NCI-H460 (cell line): ENCODE measurements at places on chromosomes 1 and 21. TPM values are rescaled to one million over a fixed set of nuclear protein-coding genes. Genes with fewer than 3 reads are reported as not detected.

DNA sequence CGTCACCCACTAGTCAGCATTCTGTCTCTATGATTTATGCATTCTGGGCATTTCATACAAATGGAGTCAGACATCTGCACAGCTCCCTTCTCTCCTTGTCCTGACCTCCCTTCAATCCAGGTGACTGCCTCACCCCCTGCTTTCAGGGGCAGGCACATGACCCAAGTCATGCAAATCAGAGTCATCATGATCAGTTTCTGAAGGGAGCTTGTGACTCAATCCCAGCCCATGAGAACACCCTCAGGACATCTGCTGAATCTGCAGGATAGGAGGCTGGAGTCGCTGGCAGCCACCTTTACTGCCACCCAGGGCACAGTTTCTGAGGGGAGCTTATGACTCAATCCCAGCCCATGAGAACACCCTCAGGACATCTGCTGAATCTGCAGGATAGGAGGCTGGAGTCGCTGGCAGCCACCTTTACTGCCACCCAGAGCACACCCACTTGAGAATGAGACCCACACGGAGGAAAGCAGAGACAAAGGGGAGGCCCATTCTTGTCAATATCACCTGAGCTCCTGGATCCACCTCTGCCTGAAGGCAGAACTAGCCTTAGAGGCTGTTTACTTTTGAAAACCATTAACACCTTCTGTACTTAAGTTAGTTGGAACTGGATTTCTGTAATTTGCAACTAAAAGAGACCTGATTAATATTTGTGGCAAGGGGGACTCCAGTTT is 62.3 kb upstream of the SLC25A33 start:
- no peak for DNase-seq

- DNase-seq, result no peak
These were observed 41.8 kb upstream of the C1orf198 start for GRCh38 chr1:230909974-230910754.

DNA sequence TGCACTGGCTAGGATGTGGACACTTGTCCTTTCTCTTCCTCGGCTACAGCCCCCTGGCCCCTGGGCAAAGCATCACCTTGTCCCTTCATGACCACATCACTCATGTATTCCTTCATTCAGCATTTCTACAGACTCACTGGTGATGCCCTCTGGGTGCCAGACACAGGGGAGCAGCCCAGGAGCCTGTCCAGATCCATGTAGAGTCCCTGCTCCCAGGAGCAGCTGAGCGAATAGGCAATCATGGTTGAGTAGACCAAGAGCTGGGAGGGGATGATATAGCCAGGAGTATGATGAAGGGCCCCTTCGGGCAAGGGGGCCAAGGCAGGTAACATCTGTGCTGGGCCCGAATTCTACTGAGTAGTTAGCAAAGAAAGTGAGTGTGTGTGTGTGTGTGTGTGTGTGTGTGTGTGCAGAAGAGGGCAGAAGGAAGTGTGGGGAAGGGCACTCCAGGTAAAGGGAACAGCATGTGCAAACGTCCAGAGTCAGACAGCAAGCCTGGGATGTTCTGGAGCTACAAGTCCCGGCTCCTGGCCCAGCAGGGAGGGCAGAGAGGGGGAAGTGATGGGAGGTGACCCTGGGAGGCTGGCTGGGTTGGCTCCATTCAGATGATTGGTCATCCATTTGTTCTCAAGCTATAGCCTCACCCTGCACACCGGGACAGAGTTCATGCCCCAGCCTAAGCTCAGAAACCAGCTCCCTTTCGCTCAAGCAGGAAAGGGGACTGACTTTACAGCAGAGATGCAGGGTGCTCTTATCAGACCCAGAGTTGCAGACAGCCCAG is 21.0 kb upstream of the PIK3CD start:
- DNase-seq, result no peak

GRCh38 chr1:76268341-76268740 is 193.8 kb downstream of the ST6GALNAC3 start:
- no peak for DNase-seq

DNA sequence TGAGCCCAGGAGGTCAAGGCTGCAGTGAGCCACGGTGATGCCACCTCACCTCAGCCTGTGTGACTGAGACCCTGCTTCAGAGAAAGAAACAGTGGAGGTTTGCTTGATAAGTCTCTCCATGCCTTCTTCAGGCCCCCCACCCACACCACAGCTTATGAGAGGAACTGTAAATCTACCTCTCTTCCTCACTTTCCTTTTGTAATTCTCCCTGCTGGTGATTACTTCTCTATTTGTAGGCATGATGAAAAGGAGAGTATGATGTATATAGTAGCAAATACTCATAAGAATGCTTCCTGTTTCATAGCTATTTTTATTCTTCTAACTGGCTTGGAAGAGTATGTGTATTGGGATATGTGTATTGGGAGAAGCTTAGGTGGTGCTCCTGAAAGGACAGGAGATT is 186.3 kb downstream of the VPS13D start:
- no peak for DNase-seq

DNA sequence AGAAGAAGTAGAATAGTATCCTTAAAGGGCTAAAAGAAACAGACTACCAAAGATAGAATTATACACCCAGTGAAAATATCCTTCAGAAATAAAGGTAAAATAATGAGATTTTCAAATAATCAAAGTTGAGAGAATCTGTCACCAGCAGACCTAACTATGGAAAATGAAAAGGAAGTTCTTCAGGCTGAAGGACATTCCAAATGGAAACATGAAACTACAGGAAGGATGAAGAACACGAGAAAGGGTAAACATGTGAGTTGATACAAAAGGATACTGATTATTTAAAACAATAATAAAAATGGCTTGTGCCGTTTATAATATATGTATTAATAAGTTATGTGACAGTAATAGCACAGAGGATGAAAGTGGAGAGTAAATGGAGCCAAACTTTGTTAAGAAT is 57.1 kb upstream of the SLFNL1 start:
- no peak for DNase-seq

- DNase-seq, result no peak
These were observed 530.9 kb downstream of the PTPRU start for GRCh38 chr1:29767088-29767685.

DNA sequence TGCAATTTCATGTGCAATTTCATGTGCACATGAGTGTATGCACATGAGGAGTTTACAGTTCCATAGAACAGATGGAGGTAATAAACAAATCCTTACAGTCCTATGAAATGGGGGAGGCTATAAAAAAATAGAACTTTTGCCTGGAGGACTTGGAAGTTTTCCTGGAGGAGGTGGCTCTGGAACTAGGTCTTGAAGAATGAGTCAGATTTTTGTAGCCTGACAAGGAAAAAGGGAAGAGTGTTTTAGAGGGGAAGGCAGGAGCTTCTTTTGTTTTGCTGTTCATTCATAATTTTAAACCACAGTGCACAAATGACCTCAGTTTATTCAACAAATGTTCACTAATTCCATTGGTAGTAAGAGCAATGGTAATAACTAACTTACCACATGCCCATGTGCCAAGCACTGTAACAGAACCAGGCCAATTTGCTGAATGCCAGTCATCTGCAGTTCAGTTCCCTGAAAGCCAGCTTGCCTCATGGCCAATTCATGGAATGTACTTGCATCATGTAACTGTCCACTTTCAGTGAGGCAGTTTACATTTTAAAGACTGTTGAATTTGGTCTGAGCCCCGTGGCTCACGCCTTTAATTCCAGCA is 2.7 kb downstream of the DIO1 start:
- no peak for DNase-seq

DNA sequence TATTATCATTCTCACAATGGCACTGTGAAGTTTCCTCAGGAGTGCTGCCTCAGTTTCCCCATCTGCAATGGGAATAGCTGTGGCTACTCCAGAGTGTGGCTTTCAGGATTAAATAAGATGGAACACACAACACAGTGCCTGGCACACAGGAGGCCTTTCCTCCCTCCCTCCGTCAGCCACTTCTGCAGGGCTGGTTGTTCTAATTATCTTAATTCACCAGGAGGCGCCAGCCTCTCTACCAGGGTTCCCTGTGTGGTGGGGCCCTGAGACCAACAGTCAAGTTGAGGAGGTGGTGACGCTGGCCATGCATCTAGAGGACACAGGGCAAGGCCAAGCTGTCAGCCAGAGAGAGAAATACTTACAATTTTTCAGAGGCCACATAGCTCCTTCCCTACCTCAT is 6.3 kb upstream of the FOXO6 start:
- DNase-seq, result no peak

DNA sequence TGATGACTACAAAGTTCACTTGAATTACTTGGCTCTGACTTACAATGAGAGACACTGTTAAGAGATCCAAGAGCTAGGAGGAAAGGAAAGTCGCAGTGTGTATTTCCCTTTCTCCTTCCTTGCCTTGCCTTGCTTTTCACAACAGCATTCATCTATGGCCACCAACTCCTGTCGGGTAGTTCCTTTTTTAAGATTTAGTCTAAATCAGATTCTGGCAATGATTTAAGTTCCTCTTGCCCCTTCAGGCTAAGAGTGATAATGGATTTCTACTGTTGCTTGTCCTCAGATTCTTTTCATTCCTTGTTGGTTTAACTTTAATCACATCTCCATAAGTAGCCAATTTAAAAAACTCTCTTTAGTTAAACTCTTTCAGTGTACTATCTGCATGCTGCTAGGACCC is 91.9 kb downstream of the GTF2B start:
- no peak for DNase-seq

GRCh38 chr1:185546029-185546428 is 188.2 kb upstream of the HMCN1 start:
- DNase-seq, result no peak

GRCh38 chr1:169381162-169381561 is 13.2 kb downstream of the BLZF1 start:
- DNase-seq, result no peak

DNA sequence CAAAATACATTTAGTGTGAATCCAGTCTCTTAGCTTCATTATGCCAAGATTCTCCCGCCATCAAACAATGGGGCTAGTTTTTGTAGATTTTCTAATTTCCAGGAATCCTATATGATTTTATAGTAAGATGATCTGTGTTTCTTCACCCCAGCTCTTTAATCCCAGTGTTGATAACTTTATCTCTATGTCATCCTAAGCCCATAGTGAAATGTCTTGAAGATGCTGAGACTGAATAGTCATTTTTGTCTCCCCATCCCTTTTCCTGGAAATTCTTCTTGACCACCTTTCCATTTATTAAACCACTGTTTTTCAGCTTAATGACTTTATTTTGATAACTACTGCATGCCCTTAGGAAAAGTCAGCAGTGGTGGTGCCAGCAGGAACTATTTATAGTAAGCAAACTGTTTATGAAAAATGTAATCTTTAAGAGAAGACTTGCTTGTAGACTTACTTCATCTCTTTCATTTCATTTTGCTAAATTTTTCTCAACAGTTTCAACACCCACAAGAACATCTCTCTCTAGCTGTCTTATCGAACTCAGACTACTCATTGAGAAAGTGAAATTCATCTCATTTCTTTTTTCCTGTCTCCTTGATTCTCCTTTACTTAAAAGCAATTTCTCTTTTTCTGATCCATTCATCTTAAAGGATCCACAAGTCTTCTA is 116.6 kb downstream of the NTMT2 start:
- DNase-seq, result no peak

DNA sequence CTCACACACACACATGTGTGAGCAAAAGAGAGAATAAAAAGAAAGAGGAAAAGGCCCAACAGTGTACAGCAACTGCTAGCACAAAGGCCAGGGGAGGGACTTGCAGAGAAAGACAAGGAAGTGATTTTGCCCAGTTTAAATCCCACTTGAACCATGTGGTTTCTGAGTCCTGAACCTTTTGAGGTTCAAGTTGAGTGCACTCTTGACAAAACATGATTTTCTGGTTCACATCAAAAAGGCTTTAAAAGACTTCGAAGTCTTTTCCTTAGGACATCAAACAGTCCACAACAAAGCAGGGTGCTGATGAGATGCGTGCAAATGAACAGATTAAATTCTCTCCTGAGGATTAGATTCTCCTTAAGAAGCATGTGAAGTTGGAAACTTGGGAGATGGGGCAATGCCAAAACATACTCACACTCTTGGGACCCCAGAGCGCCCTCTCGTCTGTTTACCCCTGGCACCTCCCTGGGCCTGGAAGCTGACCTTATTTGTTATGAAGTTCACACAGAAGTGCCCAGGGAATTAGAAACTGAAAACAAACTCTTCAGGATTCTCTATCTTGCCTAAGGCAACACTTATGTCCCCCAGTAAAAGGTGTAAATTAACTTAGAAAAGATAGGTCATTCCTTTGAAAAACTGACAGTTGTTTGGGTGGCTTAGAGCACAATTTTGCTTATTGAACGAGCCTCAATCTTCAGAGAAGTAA is 31.5 kb downstream of the RNF220 start:
- DNase-seq, result no peak

GRCh38 chr21:43575473-43575844 is 83.8 kb downstream of the HSF2BP start:
- no peak for DNase-seq

- DNase-seq, result no peak
These were observed 738 bp downstream of the CELF3 start for GRCh38 chr1:151715726-151716404.

The ERICH3 gene
- not detected in 2 replicates for total RNA-seq

The CHRNB2 gene
- total RNA-seq, result not detected in 2 replicates

The APCS gene
- not detected in 2 replicates for total RNA-seq

The PTPN14 gene
- 58.3 and 59.1 TPM in 2 replicates for total RNA-seq

The MIXL1 gene
- total RNA-seq, result not detected in 2 replicates

The MYCL gene
- 0.77 and 0.89 TPM in 2 replicates for total RNA-seq

The S100A7 gene
- total RNA-seq, result not detected in 2 replicates

The C1orf141 gene
- total RNA-seq, result not detected in 2 replicates
